Activated CD4-positive, alpha-beta T cell treated with anti-CD3 and anti-CD28 coated beads for 36 hours (primary cell): ENCODE measurements at places on chromosomes 1 and 21. TPM values are rescaled to one million over a fixed set of nuclear protein-coding genes. Genes with fewer than 3 reads are reported as not detected.

Gene MRPL24
- total RNA-seq = 89.7 TPM

Gene DEPDC1
- total RNA-seq = 24.3 TPM

GRCh38 chr1:15081102-15081501 lies 72.4 kb upstream of the TMEM51 start:
- DNase-seq = no peak

- DNase-seq = no peak
Measured at GRCh38 chr1:112960384-112960783, 4.4 kb upstream of the SLC16A1 start.

DNA sequence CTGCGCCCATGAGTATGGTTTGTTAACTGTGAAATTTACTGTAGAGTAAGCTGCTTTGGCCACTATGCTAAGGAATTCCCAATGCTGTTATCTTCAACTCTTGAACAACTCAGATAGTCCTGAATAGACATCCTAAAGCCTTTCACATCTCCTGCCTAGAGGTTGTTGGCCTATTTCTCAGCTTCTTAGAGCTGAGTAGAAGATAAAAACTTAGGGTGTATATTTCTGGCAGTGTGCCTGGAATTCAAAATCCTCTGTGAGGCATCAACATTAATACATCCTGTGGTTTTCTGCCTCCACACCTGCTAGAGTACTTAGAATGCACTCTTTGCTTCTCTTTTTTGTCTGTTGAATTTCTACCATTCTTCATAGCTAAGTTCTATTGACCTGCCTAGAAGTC lies 45.8 kb upstream of the RC3H1 start:
- no peak for DNase-seq

GRCh38 chr1:47210666-47211065 lies 20.8 kb upstream of the PDZK1IP1 start:
- no peak for DNase-seq

- no peak for DNase-seq
Measured at GRCh38 chr1:103243481-103243880, 135.2 kb upstream of the COL11A1 start.

- DNase-seq = no peak
Measured at GRCh38 chr1:32286763-32287162, 5.1 kb upstream of the HDAC1 start.

DNA sequence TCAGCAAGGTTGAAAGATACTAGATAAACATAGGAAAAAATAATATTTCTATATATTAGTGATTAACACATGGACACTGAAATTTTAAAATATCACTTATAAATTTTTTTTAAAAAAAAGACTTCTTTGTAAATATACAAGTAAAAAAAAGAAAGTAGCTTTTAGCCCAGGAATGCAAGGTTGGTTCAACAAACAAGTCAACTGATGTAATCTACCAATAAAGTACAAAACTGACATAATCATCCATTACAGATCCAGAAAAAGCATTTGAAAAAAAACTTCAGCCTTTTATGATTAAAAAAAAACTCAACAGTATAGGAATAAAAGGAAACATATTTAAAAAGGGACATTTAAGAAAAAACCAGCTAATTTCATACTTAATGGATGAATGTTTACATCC lies 48.4 kb downstream of the TRMT1L start:
- no peak for DNase-seq

Gene MSH4
- 0.39 TPM for total RNA-seq

GRCh38 chr1:152566681-152567080 lies at the start of gene LCE3E:
LCE3E (minus strand) TSS chr1:152566780; CDS start chr1:152566208, 572 bp downstream.
- no peak for DNase-seq

DNA sequence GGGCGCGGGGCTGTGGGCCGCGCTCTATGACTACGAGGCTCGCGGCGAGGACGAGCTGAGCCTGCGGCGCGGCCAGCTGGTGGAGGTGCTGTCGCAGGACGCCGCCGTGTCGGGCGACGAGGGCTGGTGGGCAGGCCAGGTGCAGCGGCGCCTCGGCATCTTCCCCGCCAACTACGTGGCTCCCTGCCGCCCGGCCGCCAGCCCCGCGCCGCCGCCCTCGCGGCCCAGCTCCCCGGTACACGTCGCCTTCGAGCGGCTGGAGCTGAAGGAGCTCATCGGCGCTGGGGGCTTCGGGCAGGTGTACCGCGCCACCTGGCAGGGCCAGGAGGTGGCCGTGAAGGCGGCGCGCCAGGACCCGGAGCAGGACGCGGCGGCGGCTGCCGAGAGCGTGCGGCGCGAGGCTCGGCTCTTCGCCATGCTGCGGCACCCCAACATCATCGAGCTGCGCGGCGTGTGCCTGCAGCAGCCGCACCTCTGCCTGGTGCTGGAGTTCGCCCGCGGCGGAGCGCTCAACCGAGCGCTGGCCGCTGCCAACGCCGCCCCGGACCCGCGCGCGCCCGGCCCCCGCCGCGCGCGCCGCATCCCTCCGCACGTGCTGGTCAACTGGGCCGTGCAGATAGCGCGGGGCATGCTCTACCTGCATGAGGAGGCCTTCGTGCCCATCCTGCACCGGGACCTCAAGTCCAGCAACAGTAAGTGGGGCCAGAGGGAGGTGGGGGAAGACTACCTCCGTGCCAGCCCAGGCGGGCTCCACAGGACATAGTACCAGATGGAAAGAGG lies 808 bp downstream of the MAP3K21 start:
- DNase-seq = peak; percentile 51

Gene FCER1A
- not detected for total RNA-seq

DNA sequence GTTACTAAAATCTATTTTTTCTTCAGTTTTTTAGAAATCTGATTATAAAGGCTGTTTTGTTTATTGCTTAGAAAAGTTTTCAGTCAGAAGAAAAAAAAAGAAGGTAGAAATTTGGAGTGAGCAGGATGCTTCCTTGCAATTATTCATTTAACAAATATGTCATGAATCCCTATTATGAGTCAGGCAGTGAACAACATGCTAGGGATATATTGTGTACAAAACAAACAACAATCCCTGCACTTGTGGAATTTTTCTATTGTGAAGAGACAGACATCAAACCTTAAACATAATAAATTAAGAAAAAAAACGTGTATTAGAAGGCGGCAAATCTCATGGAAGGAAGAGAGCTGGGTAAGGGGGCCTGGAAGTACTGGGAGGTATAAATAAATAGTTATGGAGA lies 664.1 kb upstream of the CAMK1G start:
- no peak for DNase-seq

DNA sequence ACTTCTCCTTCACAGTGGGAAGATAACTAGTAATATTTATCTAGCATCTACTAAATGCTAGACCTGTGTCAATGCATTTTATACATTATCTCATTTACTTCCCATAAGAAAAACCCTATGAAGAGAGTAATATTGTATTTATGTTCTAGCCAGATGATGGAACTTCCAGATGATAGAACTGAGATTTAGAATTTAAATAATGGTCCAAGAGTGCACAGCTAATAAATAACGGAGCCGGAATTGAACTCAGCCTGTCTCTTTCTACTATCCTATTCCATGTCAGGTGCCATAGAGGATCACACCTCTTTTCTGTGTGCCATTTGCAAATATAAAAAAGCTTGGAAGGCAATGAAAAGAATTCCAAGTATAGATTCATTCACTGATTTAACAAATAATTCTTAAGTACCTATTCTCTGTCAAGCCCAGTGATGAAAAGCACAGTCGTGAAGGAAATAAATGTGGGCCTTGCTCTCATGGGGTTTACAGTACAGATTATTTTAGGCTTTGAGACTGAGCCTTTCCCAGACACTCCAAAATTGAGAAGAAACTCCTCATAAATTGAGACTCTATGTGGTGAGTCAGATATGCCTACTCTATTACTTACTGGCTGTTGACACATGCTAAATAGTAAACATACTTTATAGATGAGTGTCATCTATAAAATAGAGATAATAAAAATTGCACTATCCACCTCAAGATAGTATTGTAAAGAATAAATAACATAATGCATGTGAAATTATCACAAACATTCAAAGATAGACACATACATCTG lies 378.0 kb upstream of the PRMT6 start:
- DNase-seq = no peak

Gene FALEC
- total RNA-seq = not detected

GRCh38 chr1:5926686-5927435 lies 65.4 kb downstream of the NPHP4 start:
- DNase-seq = no peak

GRCh38 chr21:36854391-36854790 lies 112.1 kb downstream of the HLCS start:
- DNase-seq = peak; percentile 49

DNA sequence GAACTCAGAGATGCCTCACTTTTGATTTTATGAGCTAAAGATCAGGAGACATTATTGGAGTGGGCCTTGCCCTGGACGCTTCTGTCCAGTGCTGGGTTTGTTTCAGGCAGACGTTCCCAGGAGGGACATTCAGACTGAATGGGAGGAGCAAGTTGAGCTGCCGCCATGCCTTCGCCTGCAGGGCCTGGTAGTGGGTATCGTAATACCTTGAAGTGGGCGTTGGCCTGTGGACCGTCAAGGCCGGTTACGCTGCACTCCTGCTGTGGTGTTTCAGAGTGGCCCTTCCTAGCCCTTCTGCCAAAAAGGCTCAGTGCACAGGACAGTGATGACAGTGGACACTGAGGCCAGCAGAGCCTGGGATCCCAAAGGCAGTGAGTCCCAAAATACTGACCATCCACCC lies 1.6 kb downstream of the FAM3B start:
- no peak for DNase-seq

- DNase-seq = no peak
Measured at GRCh38 chr1:220918285-220918951, 39.2 kb downstream of the HLX start.

DNA sequence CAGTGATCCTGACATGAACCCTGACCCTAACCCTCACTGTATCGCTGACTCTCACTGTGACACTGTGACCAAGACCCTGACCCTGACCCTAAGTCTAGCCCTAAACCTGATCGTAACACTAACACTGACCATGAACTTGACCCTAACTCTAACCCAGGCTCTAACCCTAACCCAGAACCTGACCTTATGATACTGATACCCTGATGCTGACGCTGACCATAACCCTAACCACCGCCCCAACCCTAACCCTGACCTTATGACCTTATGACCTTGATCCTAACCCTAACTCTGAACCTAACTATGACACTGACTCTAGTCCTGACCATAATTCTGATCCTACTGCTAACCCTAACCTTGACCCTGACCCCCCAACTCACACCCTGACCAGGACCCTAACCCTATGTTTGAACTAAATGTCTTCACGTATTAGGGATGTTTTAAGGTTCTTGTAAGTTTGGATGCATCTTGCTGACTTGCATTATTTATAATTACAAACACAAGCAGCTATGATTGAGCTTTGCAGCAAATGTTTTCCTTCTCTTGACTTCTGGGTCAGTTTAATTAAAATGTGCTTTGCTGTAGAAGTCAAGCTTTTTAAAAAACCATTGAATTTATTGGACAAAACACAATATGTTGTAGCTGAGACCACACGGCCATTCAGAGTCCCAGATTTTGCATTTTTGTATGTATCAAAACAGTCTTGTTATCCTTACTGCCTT lies 23.9 kb upstream of the PRSS38 start:
- DNase-seq = no peak

DNA sequence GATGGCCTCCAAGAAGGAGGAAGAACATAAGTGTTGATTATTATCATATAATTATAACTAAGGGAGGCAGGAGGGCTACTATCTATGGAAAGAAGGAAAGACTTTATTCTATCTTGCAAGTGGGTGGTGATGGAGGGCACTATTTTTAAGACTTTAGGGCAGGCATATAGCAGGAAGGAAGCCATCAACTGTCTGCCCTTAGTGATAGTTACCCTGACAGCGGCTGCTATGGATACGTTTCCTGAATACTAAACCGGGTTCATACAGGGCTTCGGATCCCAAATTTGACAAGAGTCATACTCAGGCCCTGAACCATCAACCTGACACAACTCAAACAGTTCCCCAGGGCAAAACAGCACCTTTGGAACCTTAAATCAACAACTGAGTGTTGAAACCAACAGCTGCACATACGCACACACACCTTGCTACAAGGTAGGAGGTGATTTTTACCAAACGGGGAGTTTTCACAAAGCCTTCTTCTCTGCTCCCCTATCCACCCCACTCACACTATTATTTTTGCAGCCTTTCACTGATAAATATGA lies 397.2 kb downstream of the OMA1 start:
- DNase-seq = no peak

GRCh38 chr1:223341121-223341520 lies 22.9 kb downstream of the SUSD4 start:
- DNase-seq = no peak

DNA sequence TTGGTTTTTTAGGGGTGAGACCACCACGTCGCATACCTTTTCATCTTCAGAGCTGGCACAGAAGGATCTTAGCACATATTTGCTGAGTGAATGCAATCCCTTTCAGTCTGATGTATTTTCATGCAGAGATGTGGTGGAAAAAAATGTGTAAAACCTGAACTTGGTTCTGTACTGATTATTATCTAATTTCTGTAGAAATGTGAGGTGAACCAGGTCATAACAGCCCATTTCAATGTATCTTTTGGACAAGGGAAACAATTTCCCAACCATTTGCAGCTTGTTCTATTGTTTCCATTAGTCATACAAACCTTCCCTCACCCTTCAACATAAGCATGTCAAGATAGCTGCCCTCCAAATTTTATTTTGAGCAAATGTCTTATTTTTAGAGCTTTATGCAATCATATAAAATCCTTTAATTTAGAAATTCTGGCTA lies 46.8 kb upstream of the RUNX1 start:
- peak; percentile 20 for DNase-seq

- DNase-seq = no peak
Measured at GRCh38 chr1:222247081-222247480, 300.8 kb downstream of the HHIPL2 start.

Gene LRRC53
- total RNA-seq = not detected

GRCh38 chr1:151805066-151805820 lies at the start of gene LINGO4:
LINGO4 (minus strand) TSS chr1:151805419; CDS start chr1:151802704, 2,715 bp downstream.
- no peak for DNase-seq

GRCh38 chr1:71030026-71030425 lies 17.6 kb downstream of the PTGER3 start:
- DNase-seq = no peak
